ENCODE measurements at places on chromosomes 16 and 17.

- no peak for DNase-seq
Observed at GRCh38 chr16:30541502-30542329, 7.1 kb upstream of the ZNF747 start.

GRCh38 chr17:28750178-28751047 is 6.6 kb downstream of the TRAF4 start:
- DNase-seq: peak; percentile 94

DNA sequence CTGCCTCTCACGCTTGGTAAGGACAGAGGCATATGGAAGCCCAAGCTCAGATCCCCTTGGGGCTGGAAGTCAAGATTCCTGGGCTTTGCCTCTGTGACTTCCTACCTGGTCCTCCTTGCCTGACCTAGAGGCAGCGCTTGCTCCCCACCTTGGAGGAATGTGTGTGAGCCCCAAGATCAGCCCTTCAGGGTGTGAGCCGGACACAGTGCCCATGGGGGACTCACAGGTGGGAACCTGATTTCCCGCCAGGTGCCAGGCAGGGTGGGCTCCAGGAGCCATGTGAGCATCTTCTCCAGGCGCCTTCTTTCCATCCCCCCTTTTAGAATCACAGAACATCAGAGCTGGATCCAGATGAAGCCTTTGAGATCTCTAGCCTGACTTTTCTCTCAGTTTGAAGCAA is 10.2 kb downstream of the CD300LG start:
- DNase-seq: no peak

DNA sequence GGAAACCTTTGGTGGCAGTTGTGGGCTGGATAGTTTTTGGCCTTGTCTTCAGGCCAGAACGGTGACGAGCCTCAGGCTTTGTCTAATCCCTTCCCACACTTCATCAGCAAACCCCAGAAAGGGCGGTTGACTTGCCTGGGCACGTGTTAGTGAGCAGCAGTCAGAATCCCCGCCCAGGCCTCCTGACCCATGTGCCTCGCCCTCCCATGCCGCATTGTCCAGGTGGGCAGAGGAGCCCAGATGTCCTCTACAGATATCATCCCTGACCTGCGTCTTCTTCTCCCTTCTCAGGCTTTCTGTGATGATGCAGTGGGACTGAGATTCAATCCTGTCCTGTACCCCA is 82.5 kb downstream of the OR1D5 start:
- DNase-seq: peak; percentile 58

DNA sequence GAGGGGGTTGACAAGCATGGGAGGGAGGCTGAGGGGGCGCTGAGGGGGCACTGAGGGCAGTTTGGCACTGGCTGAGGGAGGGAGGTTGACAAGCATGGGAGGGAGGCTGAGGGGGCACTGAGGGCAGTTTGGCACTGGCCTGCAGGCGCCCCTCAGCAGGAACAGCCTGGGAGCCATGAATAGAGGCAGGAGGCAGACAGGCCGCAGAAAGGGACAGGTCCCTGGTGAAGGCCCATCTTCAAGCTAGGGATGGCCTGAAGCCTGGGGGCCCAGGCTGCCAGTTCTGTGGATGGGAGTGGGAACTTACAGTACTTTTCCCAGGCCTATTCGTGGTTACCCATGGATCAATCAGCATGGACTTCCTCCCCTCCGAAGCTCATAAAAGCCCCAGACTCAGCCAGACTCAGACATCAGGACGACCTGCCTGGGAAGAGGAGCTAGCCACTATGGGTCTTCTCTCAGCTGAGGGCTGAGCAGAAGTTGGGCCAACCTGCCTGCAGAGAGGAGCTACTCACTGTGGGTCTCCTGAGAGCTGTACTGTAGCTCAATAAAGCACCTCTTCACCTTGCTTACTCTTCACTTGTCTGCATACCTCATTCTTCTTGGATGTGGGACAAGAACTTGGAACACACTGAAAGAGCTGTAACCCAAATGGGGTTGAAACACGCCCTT is 72.8 kb upstream of the BRD7 start:
- no peak for DNase-seq

DNA sequence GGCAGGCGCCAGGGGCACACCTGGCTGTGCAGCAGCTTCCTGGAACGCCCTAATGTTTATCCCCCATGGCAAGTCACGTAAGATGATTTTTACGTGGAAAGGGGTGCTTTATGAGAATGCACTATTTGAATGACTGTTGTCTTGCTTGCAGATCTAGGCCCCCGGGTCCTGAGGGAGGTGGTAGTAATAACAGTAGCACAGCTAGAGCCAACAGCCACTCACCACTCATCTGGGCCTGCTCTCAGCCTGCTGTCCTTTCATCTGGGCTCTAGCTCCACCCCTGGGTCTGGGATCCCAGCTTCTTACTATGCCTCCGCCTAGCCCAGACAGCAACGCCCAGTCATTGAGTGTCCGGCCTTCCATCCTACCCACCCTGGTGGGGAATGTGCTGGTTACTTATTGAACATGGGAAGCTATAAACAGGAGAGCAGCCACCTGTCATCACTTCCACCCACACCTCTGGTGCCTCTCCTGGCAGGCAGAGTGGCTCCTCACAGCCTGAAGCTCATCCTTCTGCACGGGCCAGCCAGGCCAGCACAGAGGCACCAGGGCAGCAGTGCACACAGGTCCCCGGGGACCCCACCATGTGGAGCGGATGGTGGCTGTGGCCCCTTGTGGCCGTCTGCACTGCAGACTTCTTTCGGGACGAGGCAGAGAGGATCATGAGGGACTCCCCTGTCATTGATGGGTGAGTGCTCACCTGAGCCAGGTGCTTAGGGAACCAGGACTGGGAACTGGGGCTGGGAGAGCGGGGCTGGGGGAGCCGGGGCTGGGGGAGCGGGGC is 16.6 kb downstream of the DPEP1 start:
- no peak for DNase-seq

GRCh38 chr17:38693700-38694329 is 11.3 kb upstream of the MLLT6 start:
- no peak for DNase-seq

DNA sequence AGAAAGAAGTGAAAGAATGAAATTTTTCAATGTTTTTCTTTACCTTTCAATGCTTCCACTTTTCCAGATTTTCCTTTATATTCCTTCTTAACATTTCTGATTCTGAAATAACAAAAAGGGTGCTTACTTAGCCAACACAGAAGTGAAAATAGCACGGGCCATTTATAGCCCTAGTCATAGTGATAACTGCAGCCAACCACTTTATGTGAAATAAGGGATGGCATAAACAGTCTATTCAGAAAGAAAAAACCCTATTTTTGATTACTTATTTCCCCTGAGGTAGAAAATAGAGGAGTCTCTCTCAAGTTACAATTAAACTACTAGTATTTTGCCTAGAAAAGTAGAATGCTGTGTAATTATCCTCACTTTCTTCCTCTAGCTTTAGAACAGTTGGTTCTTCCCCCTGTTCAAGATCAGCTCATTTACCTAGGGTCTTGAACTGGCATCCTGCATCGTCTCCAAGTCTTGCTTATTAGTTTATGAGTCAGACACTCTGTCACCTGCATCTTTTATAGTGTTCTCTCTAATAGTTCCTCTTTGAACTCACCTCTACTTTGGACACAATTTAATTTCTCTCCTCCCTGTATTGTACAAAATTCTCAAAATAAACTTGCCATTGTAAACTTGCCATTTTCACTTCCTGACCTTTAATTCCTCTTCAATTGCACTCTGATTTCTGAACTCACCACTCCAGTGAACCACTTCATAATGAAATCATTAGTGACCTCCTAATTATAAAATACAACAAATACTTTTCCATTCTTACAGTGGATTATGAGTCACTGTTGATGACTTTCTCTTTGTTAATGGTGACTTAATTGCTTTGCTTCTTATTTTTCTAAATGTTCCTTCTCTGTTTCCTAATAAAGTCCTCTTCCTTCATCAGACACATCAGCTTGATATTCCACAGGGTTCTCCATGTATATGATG is 23.6 kb downstream of the ABCA6 start:
- no peak for DNase-seq

GRCh38 chr16:56911771-56912571 is 20.0 kb upstream of the HERPUD1 start:
- DNase-seq: no peak

DNA sequence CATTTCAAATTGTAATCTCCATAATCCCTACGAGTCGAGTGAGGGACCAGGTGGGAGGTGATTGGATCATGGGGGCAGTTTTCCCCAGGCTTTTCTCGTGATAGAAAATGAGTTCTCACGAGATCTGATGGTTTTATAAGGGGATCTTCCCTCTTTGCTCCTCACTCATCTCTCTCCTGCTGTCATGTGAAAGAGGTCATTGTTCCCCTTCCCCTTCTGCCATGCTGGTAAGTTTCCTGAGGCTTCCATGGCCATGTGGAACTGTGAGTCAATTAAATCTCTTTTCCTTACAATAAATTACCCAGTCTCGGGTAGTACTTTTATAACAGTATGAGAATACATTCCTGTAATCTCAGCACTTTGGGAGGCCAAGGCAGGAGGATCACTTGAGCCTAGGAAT is 76.7 kb upstream of the MARCHF10 start:
- DNase-seq: no peak

DNA sequence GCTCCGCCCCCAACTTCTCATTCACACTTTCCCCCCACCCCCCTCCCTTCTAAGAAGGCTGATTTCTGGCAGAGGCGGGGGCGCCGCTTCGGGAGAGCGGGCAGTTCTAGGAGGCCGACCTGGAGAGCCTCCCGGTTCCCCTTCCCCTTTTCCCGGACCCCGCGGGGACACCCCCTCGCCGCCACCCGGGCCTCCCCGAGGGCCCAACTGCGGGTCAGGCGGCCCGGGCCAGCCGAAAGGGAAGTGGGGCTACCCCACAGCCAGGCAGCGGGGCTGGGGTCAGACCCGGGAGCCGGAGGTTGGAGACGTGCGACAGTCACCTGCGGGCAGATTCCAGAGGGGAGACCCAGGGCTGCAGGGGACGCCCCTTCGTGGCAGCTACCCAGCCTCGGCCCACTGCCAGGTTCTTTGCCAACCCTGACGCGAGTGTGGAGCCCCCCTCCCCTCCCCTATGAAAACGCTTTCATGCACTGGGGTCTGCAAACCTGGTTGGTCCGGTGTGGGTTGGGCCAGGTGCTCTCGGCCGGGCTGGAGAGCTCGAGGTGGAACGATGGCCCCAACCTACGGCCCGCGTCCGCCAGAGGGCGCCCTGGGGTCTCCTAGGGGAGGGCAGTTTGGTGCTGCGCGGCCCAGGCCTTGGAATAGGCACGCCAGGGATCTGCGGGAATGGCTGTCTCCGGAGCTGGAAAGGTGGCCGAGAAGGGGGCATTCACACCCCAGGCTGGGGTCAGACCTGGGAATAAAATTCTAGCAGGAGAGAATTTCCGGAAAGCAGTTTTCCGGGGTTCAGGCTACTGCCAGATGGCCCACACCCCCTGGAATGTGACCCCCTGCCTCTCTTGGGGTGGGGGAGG is 721 bp upstream of the SOCS3 start:
- DNase-seq: peak; percentile 97

GRCh38 chr16:85452364-85453193 is 160.5 kb upstream of the GSE1 start:
- DNase-seq: no peak

DNA sequence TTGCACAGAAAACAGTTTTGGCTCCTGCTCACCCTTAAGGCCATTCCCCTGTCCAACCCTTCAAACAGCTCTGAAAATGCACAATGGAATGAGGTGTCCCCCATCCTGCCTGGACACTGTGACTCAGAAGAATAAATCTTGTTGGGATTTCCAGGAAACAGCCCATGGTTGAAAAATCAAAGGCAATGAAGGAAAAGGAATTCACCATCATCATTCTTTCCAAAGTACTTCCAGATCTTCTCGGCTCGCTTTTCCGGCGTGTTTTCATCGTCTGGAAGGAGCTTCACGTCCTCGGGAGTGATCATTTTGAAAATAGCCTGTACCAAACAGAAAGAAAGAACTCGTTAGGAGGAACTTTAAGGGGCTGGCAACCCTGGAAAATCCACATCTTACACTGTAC is 4.3 kb downstream of the RCVRN start:
- DNase-seq: no peak

DNA sequence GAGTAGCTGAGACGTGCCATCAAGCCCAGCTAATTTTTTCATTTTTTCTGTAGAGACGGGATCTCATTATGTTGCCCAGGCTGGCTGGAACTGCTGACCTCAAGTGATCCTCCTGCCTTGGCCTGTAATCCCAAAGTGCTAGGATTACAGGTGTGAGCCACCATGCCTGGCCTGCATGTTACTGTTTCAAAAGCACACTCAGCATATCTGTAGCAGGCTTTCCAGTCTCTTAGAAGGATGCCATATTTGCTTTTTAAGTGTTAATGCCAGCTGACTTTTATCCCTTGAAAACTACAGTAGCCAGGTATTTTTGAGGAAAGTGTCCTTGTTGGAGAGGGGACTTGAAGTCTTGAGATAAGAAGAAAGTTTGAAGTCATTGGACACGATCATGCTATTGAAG is 15.3 kb upstream of the SPAG9 start:
- DNase-seq: no peak

DNA sequence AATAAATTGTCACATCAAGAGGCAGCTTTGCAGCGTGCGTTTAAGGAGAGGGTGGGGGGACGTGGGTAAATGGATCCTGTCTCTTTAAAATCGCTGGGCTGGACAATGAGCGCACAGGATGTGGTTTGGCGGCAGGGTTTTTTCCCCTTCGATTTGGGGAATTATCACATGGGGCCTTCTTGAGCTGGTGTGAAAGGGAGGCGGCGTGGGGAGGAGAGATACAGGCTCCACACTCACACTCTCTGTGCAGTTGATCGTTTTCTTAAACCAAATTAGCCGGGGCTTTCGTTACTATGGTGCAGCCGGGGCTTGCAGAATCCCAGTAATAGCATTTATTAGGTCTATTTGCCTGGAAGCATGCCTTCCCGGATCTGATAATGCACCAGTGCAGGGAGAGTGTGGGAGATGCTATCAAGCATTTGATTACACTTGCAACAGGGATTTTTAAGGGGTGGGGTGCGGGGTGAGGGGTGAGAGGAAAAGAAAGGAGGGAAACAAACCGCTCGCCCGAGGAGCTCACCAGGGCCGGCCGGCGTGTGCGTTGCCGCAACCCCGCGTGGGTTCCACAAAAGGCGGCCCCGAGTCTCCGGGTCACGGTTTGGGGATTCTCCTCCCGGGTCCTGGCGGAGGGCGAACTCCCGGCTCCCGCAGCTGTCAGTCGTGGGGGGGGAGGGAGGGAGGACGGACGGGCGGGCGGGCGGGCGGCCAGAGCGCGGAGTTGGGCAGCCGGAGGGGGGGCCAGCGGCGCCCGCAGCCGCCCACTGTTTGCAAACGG is 58.8 kb upstream of the GSE1 start:
- DNase-seq: no peak

GRCh38 chr16:8867932-8868415 is 832 bp downstream of the CARHSP1 start:
- no peak for DNase-seq

DNA sequence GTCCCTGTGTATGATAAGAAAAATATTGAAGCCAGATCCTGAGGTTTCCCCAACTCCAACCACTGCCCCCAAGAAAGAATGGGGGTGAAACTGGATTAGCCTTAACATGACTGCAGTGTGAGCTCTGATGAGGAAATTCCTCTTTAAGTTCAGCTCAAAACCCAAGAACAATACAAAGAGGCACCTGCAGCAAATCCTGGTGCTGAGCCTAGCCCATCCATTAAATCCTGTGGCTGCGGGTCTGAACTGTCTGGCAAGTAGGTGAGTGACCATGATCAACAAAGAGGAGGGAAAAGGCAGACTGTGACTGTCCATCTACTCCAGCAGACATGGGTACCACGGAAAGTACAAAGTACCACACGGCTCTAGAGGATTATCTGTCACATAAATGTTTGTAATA is 64.2 kb downstream of the CREBBP start:
- no peak for DNase-seq

GRCh38 chr16:396199-396598 is 800 bp upstream of the NME4 start:
- DNase-seq: no peak

- DNase-seq: no peak
Observed at GRCh38 chr17:77458202-77459017, 317.6 kb downstream of the SEC14L1 start.

GRCh38 chr17:49381793-49382192 is 19.7 kb upstream of the ZNF652 start:
- no peak for DNase-seq
